ENCODE measurements at places on chromosomes 6 and 20. TPM values are rescaled to one million over a fixed set of nuclear protein-coding genes. Genes with fewer than 3 reads are reported as not detected.

DNA sequence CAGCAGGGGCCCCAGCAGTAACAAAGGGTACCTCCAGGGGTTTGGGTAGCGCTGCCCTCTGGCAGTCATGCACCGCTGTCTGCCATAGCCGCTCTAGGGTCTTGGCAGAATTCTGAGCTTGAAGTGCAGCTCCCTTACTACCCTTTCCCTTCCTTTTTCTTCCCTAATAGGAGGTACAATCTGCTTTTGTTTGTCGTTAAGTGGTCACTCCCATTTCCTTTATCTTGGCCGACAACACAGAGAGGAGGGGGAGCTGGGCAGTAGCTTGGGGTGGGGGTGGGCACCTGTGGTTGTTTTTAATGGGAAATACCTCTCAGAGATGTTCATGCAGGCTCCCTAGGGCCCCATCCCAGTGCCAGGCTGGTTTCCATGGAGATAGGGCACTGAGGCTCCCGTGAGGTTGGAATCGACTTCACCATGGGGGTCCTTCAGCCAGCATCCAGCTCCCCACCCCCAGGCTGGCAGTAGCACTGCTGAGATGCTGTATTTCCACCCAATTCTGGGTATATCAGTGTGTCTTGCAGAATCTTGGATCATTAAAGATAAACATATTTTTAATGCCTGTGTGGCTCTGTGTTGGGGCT, 18.6 kb downstream of the CCDC167 start:
- H3K27me3 ChIP-seq, result no peaks in the 10 kb centered on the region
- DNase-seq, result no peak
- H3K4me1 ChIP-seq, result no peaks in the 10 kb centered on the region
- no peak overlapping the region for H3K27ac ChIP-seq
- H3K4me3 ChIP-seq, result no peak overlapping the region
- H3K36me3 ChIP-seq, result peaks cover 6% of the 10 kb centered on the region

- DNase-seq, result no peak
- H3K4me3 ChIP-seq, result no peak overlapping the region
- no peaks in the 10 kb centered on the region for H3K4me1 ChIP-seq
- H3K27ac ChIP-seq, result no peak overlapping the region
- no peaks in the 10 kb centered on the region for H3K27me3 ChIP-seq
These were observed 125.0 kb downstream of the FYN start for GRCh38 chr6:111748231-111748647.

DNA sequence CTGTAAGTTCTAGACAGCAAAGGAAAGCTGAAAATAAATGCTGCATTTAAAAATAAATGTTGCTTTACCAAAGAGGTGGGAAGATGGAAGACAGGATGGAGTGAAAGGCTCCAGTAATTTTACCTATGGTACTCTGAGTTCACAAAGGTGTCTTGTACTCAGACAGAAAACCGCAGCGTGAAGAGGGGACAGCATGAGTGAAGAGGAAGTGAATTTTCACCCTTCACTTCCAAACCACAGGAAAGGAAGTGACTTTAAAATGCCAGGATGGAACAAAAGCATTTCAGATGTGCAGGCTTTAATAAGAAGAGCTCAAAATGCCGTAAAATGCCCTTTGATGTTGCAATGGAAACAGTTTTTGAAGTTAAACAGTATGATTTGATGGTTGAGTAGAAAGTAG, 91.2 kb upstream of the TINAG start:
- no peak overlapping the region for H3K27ac ChIP-seq
- H3K27me3 ChIP-seq, result no peaks in the 10 kb centered on the region
- no peak overlapping the region for H3K4me3 ChIP-seq
- DNase-seq, result peak; percentile 15
- H3K4me1 ChIP-seq, result no peaks in the 10 kb centered on the region

- H3K27me3 ChIP-seq, result no peaks in the 10 kb centered on the region
- peak within 1 kb of the TSS; percentile 69 for H3K4me3 ChIP-seq
- DNase-seq, result peak; percentile 79
- peak within 1 kb of the TSS; percentile 71 for H3K27ac ChIP-seq
- H3K36me3 ChIP-seq, result no peaks in the 10 kb centered on the region
These were observed at the start of gene COL21A1 for GRCh38 chr6:56246881-56247653. Gene COL21A1 (minus strand): TSS chr6:56247580. CDS start chr6:56182618, 64,962 bp downstream.

The PRL gene
- total RNA-seq, result not detected

- no peak overlapping the region for H3K4me3 ChIP-seq
- DNase-seq, result no peak
- H3K27me3 ChIP-seq, result no peaks in the 10 kb centered on the region
- no peaks in the 10 kb centered on the region for H3K36me3 ChIP-seq
- H3K27ac ChIP-seq, result no peak overlapping the region
These were observed 72.3 kb upstream of the SMLR1 start for GRCh38 chr6:130754786-130755367.

GRCh38 chr6:49541936-49542335, 8.5 kb upstream of the C6orf141 start:
- peaks cover 67% of the 10 kb centered on the region for H3K4me1 ChIP-seq
- DNase-seq, result peak; percentile 22
- H3K27ac ChIP-seq, result peak overlapping the region; percentile 71
- H3K36me3 ChIP-seq, result no peaks in the 10 kb centered on the region
- H3K4me3 ChIP-seq, result no peak overlapping the region

DNA sequence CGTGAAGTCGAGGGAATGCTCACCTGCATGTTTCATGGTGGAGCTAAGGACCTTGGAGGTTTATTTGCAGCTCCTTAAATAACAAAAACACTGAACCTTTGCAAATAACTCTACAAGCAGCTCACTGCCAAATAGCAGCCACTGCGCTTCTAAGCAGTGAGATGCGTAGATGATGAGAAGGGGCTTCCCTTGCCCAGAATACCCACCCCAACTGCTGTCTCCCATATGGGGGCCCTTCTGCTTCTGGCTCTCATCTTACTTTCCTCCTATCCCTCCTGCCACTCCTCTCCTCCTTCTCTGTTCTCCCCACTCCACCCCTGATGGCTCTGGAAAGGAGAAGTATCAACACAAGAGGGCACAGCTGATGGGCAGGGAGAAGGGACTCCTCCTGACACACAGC, 193.3 kb upstream of the SSTR4 start:
- no peaks in the 10 kb centered on the region for H3K4me1 ChIP-seq
- no peak for DNase-seq
- H3K27me3 ChIP-seq, result peaks cover 3% of the 10 kb centered on the region
- no peaks in the 10 kb centered on the region for H3K36me3 ChIP-seq

The CD83 gene
- total RNA-seq, result 15.0 TPM

The ZNF391 gene
- 2.8 TPM for total RNA-seq

DNA sequence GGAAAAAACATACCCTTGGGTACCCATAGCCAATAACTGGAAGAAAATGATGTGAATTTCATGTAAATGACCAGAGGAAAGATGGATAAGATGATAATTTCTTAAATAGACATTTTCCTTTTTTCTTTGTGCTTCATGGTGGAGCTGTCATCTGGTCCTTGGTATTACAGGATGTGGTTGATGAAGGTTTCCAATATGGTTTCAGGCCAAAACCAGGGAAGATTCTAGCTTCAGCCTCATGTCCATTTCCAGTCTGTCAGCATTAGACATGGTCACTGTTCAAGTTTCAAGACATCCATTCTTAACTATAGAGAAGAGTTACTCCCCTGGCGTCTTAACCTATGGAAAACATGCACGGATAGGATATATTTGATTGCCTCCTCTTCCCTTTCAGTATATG, 63.6 kb downstream of the SSR1 start:
- DNase-seq, result no peak
- no peaks in the 10 kb centered on the region for H3K27me3 ChIP-seq
- peaks cover 70% of the 10 kb centered on the region for H3K36me3 ChIP-seq
- no peak overlapping the region for H3K4me3 ChIP-seq
- H3K4me1 ChIP-seq, result no peaks in the 10 kb centered on the region

The CCN6 gene
- total RNA-seq, result not detected

- no peaks in the 10 kb centered on the region for H3K36me3 ChIP-seq
- no peaks in the 10 kb centered on the region for H3K4me1 ChIP-seq
- DNase-seq, result no peak
- H3K27ac ChIP-seq, result no peak overlapping the region
These were observed 759 bp downstream of the CRISP3 start for GRCh38 chr6:49743429-49743828.

The DACT2 gene
- 18.7 TPM for total RNA-seq

- no peak overlapping the region for H3K4me3 ChIP-seq
- no peaks in the 10 kb centered on the region for H3K4me1 ChIP-seq
- DNase-seq, result no peak
- no peak overlapping the region for H3K27ac ChIP-seq
- no peaks in the 10 kb centered on the region for H3K27me3 ChIP-seq
These were observed 40.1 kb upstream of the LTV1 start for GRCh38 chr6:143802833-143803565.

DNA sequence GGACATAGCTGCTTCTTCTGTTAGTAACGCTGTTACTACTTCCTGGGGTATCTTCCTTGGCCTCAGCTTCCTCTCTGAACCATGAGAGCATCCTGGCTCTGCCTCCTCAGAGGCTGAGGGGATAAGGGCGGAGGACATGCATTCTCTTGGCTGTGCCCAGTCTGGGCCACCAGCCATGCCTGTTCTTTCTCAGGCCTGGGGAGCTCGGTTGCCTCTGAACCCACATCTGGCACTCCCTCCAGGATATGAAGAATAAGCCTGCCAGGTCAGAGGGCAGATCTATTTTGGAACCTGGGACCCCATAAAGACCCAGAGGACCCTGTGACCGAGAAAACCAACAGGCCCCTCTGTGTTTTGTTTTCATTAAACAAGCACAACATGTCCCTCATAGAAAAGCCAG, 6.6 kb upstream of the ANGPT4 start:
- H3K36me3 ChIP-seq, result no peaks in the 10 kb centered on the region
- peaks cover 11% of the 10 kb centered on the region for H3K27me3 ChIP-seq
- no peaks in the 10 kb centered on the region for H3K4me1 ChIP-seq
- H3K27ac ChIP-seq, result no peak overlapping the region
- DNase-seq, result no peak

DNA sequence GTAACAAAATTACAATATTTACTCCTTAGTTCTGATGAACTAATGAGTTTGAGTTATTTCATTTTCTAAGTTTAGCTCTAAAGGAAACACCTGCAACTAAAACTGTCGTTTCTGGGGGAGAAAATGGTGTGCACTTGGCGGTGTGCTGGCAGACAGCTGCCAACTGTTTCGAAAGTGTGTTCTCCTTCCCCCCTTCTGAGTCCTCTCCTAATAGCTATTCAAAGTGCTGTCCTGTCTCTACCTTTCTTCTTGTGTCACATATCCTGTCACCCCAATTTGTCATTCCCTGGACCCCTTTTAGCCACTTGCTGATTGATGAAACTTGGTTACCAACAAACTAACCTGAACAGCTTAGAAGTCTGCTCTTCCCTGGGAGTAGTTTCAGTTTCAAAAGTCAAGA, 4.9 kb upstream of the UBE2J1 start:
- H3K4me1 ChIP-seq, result peaks cover 13% of the 10 kb centered on the region
- H3K4me3 ChIP-seq, result no peak overlapping the region
- H3K27me3 ChIP-seq, result no peaks in the 10 kb centered on the region
- H3K36me3 ChIP-seq, result no peaks in the 10 kb centered on the region
- no peak for DNase-seq
- no peak overlapping the region for H3K27ac ChIP-seq

DNA sequence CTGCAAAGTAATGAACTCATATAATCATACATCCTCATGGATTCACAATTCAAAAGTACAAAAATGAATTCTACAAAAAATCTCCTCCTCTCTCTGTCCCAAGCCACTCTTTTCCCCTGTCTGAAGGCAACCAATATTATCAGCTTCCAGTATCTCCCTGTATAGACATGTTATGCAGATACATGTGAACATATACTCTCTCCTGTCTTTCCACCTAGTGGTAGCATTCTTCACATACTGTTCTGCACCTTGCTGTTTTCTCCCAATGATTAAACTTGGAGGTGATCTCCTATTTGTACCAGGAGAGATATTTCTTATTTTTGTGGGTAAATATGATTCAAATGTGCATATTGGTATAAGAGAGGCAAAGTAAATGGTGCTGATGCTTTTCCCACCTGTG, 416.4 kb downstream of the EPM2A start:
- H3K4me3 ChIP-seq, result no peak overlapping the region
- H3K4me1 ChIP-seq, result no peaks in the 10 kb centered on the region
- DNase-seq, result no peak
- no peaks in the 10 kb centered on the region for H3K36me3 ChIP-seq

DNA sequence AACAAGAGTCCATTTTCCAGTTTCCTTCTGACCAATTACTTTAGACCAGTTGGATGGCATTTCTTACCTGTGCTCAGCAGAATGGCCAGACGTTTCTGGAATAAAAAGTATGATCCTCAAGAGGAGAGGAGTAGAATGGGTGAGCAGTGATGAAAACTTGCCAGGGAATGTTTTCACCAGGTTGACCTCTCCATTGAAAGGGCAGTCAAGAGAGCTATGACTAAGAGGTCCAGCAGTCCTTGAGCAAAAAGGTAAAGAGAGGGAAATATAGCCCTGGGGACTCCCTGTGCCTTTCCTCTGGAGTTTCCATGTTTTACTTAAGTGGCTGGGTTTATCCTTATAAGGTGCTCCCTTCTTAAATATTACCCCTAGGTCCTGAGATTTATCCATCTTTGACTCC, 210.9 kb downstream of the TBX18 start:
- H3K36me3 ChIP-seq, result no peaks in the 10 kb centered on the region
- no peaks in the 10 kb centered on the region for H3K27me3 ChIP-seq
- no peak overlapping the region for H3K4me3 ChIP-seq
- no peak for DNase-seq
- H3K4me1 ChIP-seq, result no peaks in the 10 kb centered on the region

DNA sequence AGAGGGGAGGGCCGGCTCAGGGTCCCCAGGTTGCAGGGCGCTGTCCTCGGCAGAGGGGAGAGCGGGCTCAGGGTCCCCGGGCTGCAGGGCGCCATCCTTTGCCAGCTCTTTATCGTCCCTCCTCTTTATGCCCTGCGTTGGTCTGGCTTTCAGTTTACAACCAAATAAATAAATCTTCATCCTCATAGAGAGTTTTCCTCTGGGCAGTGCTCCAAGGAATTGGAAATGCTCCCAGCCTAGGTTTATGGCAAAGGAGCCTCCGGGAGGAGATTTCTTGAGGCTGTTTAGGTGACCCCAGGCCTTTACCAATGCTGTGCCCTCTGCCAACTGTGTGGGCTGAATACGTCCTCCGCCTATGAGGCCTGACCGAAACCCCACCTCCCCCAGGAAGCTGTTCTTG, 60.2 kb downstream of the CHMP4B start:
- H3K4me1 ChIP-seq, result no peaks in the 10 kb centered on the region
- H3K27ac ChIP-seq, result no peak overlapping the region
- H3K36me3 ChIP-seq, result no peaks in the 10 kb centered on the region
- H3K27me3 ChIP-seq, result no peaks in the 10 kb centered on the region
- no peak overlapping the region for H3K4me3 ChIP-seq

DNA sequence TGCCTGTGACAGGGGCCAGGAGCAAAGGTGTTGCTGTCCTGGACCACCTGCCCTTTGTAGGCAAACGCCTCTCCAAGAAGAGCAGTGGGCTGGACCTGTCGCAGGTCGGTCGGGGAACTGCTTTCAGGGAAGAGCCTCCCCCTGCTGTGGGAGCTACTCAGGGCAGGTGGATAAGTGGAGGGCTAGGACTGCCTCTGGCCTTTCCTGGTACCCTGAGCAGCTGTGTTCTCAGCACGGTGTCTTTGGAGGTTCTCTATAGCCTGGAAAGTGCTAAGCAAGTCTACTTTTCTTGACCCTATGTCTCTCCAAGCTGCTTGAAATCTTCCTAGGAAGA, 35.0 kb downstream of the BPIFB1 start:
- H3K27ac ChIP-seq, result no peak overlapping the region
- DNase-seq, result no peak
- H3K27me3 ChIP-seq, result peaks cover 11% of the 10 kb centered on the region
- no peaks in the 10 kb centered on the region for H3K36me3 ChIP-seq
- H3K4me3 ChIP-seq, result no peak overlapping the region
- no peaks in the 10 kb centered on the region for H3K4me1 ChIP-seq

- DNase-seq, result no peak
- H3K27me3 ChIP-seq, result no peaks in the 10 kb centered on the region
- H3K4me1 ChIP-seq, result no peaks in the 10 kb centered on the region
- H3K27ac ChIP-seq, result no peak overlapping the region
- no peaks in the 10 kb centered on the region for H3K36me3 ChIP-seq
- H3K4me3 ChIP-seq, result no peak overlapping the region
These were observed 27.5 kb upstream of the TAF8 start for GRCh38 chr6:42022755-42023384.

The SPATA25 gene
- 2.0 TPM for total RNA-seq

All from A673 (cell line).